ENCODE measurements at places on chromosomes 5 and 9.
A peak's percentile ranks its signal among the peaks of the same experiment; 100 is the strongest.

GRCh38 chr5:55325621-55326020 is 17.8 kb downstream of the MTREX start:
- no peak for DNase-seq

DNA sequence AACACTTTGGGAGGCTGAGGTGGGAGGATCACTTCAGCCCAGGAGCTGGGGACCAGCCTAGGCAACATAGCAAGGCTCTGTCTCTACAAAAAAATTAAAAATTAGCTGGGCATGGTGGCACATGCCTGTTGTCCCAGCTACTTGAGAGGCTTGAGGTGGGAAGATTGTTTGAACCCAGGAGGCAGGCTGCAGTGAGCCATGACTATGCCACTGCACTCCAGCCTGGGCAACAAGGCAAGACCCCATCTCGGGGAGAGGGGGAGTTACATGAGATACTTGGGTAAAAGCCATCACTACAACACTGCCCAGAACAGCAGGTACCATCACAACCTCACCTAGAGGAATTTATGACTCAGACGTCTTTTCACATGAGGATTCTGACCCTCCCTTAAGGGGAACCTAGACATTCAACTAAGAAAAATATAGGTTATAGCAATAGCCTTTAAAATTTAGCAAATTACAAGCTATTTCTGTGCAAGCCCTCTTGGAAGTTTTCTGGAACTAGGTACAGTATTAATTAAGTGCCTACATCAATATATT is 143.5 kb downstream of the NFIB start:
- DNase-seq: no peak

DNA sequence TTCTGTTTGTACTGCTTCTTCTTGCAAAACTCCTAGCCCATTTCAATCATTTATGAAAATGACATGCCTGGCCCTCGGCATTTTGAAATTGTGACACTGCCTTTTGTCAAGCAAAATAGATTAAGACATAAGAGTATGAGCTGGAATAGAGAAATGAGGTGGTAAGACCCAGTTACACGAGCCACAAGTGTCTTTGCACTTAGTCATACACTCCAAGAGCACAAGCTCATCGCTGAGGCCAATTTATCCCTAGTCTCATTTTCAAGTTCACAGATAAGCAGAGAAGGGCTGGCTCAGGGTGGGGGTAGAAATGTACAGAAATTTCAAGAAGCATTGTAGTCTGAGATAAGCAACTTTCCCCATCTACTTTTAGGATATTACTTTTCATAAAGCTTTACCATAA is 40.6 kb upstream of the MAP1B start:
- peak; percentile 89 for DNase-seq

- no peak for DNase-seq
These were observed 9.2 kb downstream of the ANXA1 start for GRCh38 chr9:73160868-73161267.

- DNase-seq: no peak
These were observed 112.2 kb downstream of the MTX3 start for GRCh38 chr5:79878721-79879336.

DNA sequence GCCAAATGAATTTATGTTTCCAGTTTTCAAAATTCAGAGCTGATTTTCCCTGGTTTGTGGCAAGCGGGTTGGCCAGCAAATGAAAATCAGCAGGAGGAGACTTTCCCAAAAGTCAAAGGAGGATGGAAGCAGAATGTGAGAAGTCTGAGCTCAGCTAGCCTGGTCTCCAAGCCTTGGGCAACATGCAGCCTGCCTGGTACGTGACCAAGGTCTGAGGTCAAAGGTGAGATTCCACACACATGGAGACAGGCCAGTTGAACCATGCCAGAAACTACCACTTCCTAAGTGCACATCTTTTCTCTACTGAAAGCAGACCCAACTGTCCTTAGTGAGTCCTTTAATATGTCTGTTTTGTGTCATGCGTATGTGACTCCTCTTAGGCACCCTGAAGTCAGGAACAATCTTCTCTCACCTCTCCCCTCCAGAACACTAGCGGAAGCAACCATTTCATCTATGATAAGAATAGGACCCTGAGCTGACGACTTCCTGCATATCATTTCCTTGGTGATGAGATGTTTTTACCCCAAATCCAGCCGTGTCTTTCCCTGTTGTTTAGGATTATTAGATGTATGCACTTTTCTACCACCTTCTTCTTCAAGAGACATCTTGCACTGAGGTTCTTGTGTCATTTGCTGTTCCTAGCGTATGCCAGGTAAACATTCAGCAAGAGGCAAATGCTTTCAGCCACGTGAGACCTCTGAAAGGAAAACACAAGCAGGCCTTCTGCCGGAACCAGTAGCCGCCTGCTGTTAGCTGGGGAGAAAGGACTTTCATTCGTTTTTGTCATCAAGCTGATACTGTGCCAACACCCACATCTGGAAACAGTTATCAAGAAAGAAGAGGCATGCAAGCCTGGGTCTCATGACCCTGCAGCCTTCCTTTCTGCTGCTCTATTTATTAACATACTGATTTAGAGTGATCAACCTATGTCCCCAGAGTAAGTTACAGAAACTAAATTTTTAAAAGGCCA is 9.7 kb upstream of the TGFBI start:
- peak; percentile 97 for DNase-seq

DNA sequence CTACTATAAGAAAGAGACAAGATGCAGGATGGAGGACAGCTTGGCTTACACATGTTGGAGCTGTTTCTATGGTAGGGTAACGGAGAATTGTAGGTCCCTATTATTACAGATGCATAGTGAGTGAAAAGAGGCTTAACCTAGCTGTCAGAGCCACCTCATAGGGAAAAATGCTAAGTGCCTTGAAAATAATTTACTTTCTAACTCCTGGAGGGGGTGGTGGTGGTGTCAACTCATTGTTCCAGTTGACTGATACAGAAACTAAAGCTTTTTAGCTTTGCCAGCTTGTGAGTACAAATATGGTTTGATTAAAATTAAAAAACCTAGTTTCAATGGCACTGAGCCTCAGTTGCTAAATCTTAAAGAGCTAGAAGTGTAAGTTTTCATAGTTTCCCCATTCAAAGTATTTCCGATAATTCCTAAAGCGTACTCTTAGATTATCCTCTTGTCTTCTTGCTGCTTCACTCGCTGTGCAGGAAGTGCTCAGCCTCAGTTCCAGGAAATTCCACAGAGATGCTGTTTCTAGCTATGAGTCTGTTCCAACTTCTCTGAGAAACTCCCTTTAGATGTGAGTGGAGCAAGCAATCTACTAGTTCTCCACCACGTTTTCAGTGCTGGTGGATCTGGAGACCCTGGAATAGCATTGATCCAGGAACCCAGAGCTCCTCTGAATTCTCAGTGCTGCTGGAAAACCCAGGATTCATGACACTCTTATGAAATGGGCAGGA is 265.2 kb downstream of the DMAC1 start:
- no peak for DNase-seq

GRCh38 chr9:99690573-99690972 is 131.1 kb upstream of the NR4A3 start:
- DNase-seq: no peak

- DNase-seq: peak; percentile 15
These were observed 43.0 kb downstream of the IL31RA start for GRCh38 chr5:55894135-55894534.

DNA sequence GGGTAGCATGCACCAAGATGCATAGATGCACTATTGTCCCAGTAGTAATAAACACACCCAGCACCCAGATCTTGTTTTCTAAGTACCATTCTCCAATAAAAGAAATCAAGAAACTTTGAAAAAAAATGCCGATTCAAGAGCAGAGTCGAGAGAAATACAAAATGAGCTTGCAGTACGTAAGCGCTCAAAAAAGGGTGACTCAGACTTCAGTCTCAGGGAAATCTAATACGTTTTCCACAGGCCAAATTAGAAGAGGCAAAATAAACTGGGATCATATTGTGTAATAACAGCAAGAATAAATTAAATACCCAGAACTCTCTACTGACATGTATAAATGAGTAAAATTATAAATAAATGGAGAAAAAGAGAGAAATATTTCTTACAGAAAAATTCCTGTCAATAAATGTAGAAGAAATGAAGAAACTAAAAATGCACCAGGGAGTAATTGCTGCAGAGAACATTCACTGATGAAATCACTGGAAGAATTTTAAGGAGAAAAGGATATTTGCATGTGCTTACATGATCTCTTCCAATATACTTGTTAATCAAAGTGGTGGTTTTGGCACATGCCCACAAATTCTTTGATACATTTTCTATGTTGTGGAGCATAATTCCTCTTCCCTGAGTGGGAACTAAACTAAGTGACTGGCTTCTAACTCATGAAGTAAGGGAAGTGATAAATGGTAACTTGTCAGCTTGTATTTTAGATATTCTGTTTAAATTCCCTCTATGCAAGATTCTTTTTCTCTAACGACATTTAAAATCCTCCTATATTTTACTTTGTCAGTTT is 567.6 kb upstream of the ADAMTS16 start:
- no peak for DNase-seq

DNA sequence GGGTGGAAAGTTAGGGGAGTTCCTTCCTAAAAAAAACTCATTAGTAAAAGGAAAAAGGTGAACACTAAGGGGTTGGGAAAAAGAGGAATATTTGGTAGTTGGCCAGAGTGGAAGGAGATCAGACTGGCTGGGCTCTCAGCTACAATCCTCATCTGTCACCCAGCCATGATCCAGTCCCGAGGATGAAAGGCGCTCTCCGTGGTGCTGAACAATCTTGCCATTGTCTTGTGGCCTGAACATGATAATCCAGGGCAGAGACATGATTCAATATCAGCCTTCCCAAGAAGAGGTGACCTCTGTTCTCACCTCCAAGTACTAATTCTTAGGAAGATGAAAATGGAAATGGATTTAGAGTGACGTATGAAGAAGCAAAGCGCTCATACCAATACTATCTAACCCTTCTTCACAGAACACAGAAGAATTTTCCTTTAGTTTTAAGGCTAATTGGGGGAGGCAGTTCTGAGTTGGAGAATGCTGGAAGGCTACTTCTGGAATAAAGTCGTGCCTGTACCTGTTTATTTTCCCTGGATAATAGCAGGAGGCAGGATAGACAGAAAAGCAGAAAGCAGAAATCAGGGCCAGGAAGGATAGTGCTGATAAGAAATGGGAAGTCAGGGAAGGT is 36.6 kb upstream of the MYORG start:
- DNase-seq: peak; percentile 45

DNA sequence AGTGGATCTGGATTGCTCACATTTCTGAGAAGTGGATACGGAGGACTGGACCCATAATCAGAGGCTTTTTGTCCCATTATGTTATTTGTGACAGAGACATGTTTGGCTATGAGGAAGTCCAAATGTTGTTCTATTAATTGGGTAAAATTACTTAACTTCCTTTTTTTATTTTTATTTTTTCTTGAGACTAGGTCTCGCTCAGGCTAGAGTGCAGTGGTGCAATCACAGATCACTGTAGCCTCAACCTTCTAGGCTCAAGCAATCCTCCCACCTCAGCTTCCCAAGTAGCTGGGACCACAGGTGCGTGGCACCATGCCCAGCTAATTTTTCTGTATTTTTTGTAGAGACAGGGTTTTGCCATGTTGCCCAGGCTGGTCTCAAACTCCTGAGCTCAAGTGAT is 11.9 kb upstream of the PGGT1B start:
- no peak for DNase-seq

- DNase-seq: no peak
These were observed 157.2 kb downstream of the MELK start for GRCh38 chr9:36729906-36730305.

GRCh38 chr5:135028791-135029476 is 5.1 kb downstream of the PITX1 start:
- no peak for DNase-seq
